H4 (cell line): ENCODE measurements at places on chromosomes 6 and 20. TPM values are rescaled to one million over a fixed set of nuclear protein-coding genes. Genes with fewer than 3 reads are reported as not detected.
A peak's percentile ranks its signal among the peaks of the same experiment; 100 is the strongest.

DNA sequence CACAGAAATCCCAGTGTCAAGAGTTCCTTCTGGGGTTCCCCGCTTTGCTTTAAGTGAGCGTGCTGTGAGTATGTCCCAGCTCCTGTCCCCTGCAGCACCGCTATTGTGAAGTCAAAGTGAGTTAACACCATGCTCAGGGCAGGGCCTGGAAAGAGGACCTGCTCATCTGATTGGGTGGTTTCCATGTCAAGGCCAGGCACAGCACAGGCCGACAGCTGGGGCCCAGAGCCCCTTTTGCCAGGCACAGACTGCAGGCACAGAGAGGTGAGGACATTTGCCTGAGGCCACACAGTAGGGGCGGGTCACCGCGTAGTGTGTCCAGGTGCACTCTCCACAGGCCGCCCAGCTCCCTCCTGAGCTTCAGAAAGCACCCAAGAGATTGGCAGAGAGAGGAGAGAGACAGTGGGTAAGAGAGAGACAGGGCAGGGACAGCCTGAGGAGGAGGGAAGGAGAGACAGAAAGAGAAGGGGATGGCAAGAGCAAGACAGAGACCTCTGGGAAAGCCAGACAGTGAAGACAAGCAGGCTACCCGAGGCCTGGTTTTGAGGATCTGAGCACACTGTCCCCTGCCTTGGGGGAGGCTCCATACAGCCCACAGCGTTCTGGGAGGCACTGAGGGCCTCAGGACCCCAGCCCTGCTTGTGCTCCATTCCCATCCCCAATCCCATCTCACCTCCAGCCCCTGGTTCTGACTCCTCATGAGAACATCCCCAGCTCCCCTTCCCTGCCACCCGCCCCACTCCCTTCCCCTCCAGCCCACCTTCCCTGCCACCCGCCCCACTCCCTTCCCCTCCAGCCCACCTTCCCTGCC is 6.5 kb upstream of the BPIFB1 start:
- DNase-seq: no peak

DNA sequence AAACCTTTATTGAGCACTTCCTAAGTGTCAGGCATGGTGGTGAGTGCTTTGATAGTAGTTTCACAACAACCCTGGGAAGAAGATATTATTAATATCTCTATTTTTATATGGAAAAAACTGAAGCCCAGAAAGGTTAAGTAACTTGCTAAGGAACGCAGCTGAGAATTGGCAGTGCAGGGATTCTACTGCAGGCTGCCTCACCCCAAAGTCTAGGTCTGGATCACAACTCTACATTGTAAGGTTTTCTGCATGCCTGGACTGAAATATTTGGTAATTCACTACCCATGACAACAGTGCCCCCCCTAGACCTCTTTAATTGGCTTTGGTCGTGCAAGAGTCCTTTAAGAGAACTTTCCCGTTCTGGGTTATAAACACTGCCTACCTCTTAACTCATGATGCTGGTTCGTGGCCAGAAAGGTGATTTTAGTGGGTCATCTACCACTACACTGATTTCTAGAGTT is 67.1 kb upstream of the KCNQ5 start:
- no peak for DNase-seq

- DNase-seq: no peak
Observed at GRCh38 chr6:119077643-119078375, 655 bp downstream of the FAM184A start.

The SLC17A3 gene
- 0.39 TPM in 1 of 2 replicates, not detected in the other for total RNA-seq

- peak; percentile 42 for DNase-seq
Observed at GRCh38 chr6:93644611-93645010, 225.3 kb upstream of the EPHA7 start.

DNA sequence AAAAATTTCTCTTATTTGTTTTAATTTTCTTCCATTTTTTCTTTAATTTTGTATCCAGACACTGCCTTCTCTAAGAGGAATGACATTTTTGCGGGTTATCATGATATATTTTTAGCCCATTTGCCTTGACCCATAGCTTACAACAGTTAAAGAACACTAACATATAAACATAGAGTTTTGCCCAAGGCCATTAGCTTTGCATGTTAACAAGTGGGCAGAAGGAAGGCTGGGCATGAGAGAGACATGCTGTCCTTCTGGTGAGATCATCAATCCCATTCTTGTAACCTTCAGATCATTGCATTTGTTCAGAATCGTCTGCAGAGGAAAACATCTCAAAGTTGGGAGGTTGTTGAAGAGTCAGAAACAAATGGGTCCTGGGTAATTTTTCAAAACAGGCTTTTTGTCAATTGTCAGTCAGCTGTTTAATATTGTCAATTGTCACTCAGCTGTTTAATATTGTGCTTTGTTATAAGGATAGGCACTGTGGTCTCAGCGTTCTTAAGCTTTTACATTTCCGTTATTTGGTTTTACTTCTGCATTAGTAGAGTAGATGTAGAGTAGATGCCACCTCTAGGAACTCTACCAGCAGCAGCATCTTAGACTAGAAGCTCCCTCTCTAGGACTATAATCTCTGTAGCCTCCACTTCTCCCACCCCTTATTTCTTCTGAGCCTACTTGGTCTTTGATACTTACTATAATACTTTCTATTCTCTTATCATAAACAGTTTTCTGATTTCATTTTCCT is 243.1 kb downstream of the ESR1 start:
- DNase-seq: no peak

DNA sequence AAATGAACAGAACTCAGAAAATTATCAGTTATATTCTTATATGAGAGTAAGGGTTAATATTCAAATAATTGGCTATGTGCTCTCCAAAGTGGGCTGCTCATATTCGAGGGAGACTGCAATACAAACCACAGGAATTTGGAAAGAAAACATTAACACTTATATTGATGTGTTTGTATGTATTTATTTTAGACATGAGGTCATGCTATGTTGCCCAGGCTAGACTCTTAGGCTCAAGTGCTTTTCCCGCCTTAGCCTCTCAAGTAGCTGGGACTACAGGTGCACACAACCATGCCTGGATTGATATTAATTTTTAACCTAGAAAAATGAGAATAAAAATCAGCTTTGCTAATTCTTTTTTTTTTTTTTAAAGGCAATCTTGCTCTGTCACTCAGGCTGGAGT is 35.0 kb downstream of the BTBD9 start:
- DNase-seq: no peak

DNA sequence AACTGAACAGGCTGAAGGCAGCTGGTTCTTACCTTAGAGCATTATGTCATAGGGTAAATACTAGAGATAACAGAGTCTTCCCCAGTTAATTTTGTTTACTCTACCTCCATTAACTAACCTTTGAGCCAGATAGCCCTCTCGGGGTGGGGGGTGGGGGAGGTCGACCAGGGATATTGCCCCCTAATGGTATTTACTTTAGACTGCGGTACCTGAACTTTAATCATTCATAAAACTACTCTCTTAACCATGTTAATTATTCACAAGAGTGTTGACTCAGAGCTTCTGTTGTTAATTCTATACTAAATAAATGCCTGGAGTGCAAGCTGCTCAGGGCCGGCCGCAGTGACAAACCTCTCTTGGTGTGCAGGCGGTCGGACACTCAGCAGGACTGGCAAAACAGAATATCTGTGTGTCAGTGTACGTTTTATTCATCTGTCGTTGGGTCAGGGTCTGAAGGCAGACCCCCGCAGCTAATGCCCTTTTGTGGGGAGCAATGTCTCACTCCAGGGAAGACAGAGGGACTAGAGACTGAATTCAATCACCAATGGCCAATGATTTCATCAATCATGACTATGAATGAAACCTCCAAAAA is 152.4 kb upstream of the COL21A1 start:
- no peak for DNase-seq

DNA sequence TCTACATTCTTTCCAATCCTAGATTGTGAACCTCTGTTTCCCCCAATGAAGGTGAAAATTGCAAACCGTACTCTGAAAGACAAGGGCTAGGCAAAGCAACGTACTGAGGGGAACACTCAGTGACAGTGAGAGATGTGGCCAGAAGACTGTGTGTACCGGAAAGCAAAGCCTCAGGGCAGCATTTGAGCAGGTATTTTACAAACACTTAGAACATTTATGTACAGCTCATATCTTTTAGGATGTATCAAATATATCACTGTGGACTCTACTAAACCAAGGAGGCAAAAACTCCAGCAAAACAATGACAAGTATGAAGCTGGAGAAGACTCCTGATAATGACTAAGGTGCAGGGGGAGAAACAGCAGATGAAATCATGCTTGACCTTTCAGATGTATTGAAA is 236.9 kb downstream of the FOXC1 start:
- DNase-seq: no peak

DNA sequence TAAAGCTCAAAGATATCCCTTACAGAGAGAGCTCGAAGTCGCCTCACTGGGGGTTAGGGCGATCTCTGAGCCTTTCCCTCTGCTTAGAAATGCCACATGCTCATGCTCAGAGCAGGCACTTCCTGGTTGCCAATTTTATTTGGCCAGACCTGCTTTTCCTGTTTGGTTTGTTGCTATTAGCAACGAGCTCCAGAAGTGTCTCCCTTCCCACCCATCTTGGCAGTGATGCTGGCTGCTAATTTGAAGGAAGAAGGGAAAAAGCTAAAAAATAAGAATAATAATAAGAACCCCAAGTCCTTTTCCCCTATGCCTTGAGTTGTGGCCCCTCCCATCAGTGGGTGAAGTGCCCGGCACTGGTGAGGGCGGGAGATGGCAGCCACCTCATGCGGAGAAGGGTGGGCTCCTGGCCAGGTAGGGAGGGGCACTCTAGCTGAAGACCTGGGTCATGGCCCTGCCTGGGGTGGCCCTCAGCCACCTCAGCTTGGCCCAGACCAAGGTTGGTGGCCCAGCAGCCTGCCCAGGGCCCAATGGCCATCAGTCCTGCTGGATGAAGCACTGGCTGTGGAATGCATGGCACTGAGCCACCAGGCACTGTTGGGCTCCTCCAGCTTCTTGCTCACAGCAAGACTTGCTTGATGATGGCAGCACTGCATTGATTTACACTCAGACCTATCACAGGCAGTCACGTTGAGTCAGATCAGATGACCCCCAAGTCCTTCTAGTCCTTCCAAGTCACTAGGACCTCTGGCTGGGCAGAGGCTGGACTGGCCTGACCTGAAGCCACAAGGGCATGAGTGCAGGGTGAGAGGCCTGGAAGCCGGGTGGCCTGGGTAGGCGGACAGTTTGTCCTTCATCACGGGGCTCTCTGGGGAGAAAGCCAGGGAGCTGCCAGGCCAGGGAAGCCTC is 79.0 kb downstream of the SYNJ2 start:
- peak; percentile 59 for DNase-seq

DNA sequence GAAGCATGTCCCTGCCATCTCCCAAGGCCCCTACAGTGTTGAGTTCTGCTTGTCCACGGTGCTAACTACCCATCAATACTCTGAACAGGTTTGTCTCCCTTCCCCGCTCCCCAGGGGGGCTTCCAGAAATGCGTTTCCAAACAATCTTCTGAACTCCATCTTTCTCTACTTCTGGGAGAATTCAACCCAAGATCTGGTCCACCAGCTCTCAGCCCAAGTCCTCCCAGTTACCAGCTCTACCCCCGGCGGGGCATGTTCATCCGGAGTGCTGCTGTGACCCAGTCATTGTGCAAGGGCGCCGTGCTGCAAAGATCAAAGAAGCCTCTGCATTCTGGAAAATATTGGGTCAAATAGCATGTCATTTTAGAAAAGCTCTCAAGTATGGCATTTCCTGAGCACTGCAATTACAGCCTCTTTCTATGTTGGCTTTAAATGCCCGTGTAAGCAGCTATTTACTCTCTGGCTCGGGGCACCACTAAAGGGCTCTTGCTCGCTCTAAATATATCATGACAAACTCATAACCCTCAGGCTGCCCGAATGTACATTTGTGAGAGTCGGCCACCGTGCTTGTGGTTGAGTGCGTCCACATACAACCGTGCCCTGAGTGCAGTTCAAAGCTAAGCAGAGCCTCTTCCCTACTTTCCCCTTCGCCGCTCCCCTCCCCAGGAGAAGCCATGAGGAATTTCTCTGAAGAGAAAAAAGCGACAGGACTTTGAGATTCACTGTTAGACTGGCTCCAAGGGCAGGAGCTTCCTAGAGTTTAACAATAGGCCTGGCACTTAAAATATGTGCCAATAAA is 71.6 kb downstream of the BANF2 start:
- DNase-seq: no peak

GRCh38 chr20:63896264-63897105 is 1.6 kb downstream of the DNAJC5 start:
- DNase-seq: no peak

- no peak for DNase-seq
Observed at GRCh38 chr6:121584586-121585369, 149.3 kb downstream of the GJA1 start.

- no peak for DNase-seq
Observed at GRCh38 chr6:7431313-7431673, 41.7 kb downstream of the RIOK1 start.

The FLRT3 gene
- 36.5 and 41.9 TPM in 2 replicates for total RNA-seq

The FOXQ1 gene
- total RNA-seq: 0.52 and 0.90 TPM in 2 replicates

DNA sequence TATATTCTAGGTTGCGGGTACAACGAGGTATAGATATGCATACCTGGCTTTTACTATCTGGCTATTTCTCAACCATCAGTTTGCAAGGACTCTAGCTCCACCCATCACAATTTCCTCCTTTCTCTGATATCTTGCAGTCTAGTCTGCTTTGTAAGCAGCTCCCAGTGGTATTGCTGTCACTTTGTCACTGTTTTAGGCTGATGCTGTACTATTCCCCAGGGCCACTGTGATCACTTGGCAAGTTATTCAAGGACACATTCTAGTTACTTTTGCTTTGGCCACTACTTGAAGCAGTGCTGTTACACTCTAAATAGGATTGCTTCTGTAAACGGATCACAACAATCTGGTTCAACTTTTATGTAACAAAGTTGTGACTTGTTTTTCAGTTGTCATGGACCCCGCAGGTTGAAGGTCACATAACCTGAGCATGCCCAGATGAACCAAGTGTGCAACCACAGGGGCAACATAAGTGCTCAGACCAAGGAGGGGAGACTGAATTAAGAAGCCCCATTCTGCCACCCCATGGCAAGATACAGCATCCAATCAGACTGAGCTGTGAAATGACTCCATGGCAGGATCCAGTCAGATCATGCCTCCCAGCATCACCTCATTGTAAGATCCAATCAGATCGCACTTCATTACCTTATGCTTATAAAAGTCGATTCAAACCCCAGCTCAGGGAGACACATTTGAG is 588.4 kb upstream of the CITED2 start:
- no peak for DNase-seq

- peak; percentile 52 for DNase-seq
Observed at GRCh38 chr6:25302677-25303128, 23.5 kb downstream of the CARMIL1 start.

DNA sequence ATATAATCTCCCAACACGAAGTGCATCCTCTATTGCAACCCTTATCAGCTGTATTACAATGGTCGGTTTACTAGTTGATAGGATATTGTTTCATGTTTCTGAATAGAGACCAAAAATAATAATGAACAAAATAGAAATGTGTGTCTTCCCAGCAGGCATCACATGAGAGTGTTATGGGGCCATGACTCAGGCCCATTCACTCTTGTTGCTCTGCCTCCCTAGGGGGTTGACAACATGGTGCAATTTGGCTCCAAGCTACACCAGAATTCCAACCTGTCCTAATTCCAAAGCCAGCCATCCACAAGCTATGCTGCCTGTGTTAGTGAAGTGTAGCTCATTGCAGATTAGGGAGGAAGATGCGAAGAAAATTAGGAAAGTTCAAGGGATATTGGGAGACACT is 13.1 kb upstream of the SAYSD1 start:
- DNase-seq: no peak
